T follicular helper cell (primary cell): ENCODE measurements at places on chromosomes 2 and 18.

DNA sequence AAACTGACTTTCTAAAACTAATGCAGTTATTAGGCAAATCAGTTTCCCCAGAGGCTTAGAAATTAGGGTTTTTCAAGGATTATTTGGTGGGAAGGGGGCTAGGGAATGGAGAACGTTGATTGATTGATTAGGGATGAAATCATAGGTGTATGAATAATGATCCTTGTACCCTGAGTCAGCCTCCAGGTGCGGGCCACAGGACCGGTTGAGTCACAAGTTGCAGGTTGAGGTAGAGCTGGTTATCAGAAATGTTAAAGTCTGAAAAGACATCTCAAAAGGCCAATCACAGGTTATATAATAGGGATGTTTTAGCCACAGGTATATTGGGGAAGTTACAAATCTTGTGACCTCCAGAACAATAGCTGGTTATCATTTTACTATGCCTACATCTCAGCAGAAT lies 341.8 kb upstream of the GULP1 start:
- DNase-seq: no peak

- DNase-seq: no peak
Observed at GRCh38 chr2:162343492-162343823, 474 bp upstream of the GCA start.

GRCh38 chr18:13407484-13407883 lies 188.9 kb downstream of the LDLRAD4 start:
- DNase-seq: no peak

DNA sequence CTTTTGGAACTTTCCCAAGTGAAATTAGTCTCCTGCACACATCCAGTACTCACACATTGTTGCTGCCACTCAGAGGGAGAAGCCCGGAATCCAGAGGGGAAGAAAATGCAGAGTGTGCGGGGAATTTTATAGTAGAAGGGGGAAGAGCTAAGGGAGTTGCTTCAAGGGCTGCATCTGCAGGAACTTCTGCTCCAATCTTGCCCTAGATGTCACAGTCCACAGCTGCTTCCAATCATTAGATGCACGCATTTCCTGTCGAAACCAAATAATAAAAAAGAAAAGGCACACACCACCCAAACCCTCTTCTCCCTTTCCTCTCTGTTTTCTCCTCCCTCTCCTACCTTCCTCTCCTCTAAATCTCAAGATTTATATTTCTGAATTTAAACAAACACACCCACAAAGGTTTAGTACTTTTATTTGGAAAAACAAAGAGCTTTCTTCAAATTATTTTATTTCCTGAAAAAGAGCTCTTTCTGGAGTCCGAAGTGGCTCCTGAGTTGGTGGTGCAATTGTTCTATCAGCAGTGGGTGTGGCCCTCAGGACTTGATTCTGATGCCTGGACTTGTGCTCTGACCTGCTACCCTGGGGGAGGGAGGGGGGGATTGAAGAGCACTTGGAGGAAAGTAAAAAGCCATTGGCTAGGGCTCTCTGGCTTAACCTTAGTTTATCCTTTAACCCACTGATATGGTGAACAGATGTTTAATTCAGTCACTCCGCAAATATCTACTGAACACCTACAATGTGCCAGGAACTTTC lies 72.0 kb downstream of the KCNE4 start:
- DNase-seq: no peak

DNA sequence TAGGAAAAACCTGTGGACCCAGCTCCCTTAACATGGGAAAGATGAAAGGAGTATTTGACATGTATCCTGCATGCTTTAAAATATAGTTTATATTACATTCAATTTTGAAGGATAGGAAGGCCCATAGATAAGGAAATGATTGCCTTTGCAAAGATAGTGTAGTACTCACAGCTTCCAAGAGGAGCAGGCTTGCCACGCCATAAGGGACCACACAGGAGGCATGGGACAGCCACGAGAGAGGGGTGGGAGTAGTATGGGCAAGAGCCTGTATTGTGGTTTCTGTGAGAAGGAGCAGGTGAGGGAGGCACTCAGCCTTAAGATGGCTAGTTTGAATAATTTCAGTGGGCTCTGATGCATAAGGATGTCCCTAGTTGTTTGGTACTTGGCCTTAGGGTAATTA lies 740.3 kb downstream of the SATB2 start:
- DNase-seq: no peak

- no peak for DNase-seq
Observed at GRCh38 chr2:69208023-69208595, 178.9 kb downstream of the GFPT1 start.

GRCh38 chr2:212193056-212193455 lies 345.5 kb downstream of the ERBB4 start:
- DNase-seq: no peak

- no peak for DNase-seq
Observed at GRCh38 chr18:13872932-13873331, 42.4 kb downstream of the MC2R start.

- no peak for DNase-seq
Observed at GRCh38 chr2:26655611-26656195, 14.5 kb upstream of the CIB4 start.
